ENCODE measurements at places on chromosomes 6 and 20.

GRCh38 chr20:58374906-58375758 is 13.9 kb upstream of the VAPB start:
- DNase-seq, result peak; percentile 82

- DNase-seq, result no peak
These were observed 350.8 kb downstream of the EPM2A start for GRCh38 chr6:145384503-145384902.

DNA sequence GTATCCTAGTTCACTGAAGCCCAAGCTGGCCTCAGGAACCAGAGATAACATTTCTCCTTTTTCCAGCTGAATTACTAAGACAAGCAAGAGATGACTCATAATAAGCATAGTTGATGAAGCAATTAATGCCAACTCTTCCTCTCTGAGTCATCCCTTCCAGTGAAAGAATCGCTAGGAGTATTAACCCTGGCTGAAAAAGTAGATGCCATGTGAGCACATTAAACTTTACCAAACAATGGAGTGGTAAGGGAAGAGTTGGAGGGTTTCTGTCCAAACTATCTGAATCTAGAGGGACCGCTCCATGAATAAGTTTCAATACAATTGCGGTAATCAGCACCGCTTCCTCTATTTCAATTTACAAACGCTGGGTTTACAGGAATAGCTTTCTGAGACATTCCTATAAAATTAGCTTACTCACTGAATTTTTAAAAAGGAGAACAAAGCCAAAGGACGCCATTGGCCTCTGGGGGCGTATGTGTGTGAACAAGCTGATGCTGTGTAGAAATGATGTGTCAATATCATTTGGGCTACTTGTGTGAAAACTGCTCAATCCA is 48.3 kb downstream of the ATXN1 start:
- DNase-seq, result peak; percentile 92

- no peak for DNase-seq
These were observed 628.2 kb downstream of the CDH26 start for GRCh38 chr20:60586269-60587050.

DNA sequence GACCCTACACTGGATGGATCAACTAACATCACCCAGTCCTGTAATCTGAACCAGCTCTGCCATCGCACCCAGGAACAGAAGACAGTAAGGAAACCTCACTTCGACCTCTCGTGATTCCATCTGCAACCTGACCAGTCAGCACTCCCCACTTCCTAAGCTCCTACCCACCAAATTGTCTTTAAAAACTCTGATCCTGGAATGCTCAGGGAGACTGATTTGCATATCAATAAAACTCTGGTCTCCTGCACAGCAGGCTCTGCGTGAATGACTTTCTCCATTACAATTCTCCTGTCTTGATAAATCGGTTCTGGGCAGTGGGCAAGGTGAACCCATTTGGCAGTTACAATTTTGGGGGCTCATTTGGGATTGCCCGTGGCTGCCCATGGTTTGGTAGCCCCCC is 18.3 kb upstream of the AGPAT4 start:
- DNase-seq, result no peak
